NCI-H524 treated with DMSO at 0.1 percent for 48 hours (cell line): ENCODE measurements at places on chromosomes 13 and 19.

DNA sequence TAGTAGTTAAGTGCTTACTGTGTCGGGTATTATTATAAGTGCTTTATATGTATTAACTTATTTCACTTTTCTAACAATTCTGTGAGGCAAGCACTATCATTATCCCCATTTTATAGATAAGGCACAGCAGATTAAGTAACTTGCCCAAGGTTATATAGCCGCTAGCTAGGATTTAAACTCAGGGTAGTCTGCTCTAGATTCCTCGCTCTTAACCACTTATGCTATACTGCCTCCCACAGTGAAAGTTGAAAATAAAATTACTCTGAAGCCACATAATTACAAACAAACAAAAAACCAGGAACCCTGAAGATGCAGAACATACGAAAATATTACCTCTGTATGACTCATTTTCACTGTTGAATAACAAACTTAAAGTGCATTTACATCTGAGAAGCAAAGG is 3.9 kb downstream of the TEX30 start:
- DNase-seq = no peak

DNA sequence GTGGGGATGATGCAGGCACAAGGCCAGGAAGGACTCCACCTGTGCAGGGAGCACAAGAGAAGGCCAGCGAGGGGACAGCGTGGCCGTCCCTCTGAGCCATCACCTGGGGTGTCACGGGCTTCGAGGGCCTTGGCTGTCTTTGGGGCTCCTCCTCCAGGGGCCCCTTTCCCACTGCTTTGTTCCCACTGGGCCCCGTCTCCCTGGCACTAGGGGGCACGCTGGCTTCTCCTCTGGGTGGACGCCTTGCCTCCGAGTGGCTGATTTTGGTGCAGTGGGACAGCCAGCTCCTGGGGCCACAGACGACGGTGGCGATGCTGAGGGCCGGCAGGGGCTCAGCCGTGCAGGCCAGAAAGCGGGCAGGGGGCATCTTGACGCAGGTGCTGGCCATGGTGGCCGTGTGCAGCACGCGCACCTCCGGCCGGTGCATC is 43.2 kb upstream of the GRTP1 start:
- DNase-seq = no peak

GRCh38 chr19:867301-867793 is 7.9 kb downstream of the CFD start:
- no peak for DNase-seq

- DNase-seq = no peak
Observed at GRCh38 chr13:44311011-44311780, 62.4 kb upstream of the SERP2 start.

GRCh38 chr13:51785712-51786424 is 18.1 kb downstream of the DHRS12 start:
- DNase-seq = peak; percentile 98
